ENCODE measurements at places on chromosomes 5 and 9.

- no peak for DNase-seq
Measured at GRCh38 chr5:82991678-82992323, 85.4 kb downstream of the TMEM167A start.

- no peak for DNase-seq
Measured at GRCh38 chr9:69660304-69660703, 11.9 kb downstream of the APBA1 start.

- no peak for DNase-seq
Measured at GRCh38 chr5:168777651-168778050, 198.5 kb upstream of the PANK3 start.

DNA sequence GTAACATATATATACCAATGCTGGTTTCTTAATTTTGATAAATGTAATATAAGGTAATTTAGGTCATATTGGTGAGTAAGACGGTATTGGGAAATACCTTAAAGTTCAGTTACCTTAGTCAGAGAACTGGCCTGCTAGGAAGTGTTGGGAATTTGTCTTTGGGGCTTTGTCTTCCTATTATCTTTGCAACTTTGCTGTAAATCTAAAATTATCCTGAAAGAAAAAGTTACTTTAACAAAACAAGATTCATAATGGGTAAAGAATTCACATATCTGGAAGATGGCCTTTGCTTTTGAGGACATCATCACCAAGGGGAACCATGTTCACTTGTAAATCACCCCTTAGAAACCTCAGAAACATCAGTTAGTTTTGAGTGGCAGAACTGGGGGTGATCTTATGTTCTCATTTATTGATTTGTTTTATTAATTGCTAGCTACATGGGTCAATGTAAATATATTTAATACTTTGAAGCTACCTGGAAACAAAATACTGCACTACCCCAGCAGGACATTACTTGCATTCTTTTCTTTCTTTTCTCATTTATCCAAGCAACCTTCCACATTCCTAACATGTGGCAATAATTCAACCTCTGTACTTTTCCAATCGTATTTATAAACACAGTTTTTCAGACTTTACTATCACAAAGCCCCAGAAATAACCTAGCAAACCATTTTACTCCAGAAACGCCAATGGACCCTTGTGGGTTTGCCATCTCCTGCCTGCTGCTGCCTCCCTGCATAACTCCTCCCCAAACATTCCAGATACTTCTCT, 41.4 kb downstream of the GLIS3 start:
- DNase-seq: no peak

DNA sequence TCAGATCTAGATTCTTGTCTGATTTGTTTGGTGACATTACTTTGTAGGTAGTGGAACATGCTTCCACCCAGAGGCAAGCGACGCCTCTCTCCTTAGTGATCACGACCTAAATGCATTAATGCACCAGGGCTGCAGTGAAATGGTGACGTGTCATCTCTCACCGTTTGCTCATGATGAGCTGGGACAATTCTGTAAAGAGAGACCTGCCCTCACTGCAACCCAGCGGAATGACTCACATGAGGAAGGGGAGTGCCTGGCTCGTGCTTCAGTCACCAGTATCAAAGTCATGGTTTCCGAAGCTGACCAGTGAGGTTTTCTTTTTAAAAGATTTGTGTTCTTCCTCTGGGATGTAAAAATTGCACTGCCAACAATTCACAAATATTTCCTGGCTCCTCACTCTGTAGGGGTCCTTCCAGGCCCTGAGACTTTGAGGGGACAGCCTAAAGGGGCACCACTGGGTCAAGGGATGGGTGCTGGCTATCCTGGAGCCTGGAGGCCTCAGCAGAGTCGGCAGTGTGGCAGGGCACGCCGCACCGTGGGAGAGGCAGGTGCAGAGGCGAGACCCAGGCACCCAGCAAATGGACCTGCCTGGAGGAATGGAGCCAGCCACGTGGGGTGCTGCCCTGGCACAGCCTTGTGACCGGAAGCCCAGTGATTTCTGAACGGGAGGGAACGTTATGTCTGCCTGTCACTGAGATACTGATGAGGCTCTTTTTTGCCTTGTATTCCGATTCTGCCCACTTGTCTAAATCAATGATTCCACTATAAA, 17.3 kb downstream of the QSOX2 start:
- DNase-seq: peak; percentile 41

DNA sequence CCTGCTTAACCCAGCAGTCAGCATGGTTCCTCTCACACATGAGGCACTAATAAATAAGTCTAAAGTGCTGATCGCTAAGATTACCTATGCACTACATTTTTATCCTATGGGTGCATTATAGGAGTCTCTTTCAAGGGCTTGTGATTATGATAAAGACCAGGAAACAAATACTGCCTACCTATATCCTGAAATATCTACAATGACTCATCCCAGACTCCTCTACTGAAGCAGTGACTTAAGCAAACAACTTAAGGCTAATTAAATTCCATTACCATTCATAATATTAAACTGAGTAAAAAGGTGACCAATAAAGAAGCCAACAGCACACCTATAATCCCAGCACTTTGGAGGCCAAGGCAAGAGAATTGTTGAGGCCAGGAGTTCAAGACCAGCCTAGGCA, 338.4 kb downstream of the DNAH5 start:
- no peak for DNase-seq

DNA sequence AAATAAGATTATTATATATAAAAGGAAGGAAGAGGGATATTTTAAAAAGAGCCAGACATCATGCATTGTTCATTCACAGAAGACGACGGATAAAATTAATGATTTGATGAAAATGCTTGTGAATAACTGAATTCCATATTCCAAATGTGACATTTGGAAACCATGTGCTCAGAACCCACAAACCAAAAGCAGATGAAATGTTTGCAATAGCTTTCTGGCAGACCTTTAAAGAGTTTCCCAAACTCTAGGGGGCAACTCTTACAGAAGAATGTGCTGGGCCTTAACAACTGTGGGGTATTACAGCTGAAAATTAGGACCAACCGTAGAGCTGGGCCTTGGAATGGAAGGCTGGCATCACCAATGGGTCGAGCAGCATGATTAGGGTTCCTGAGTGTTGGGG, 471.0 kb downstream of the EFNA5 start:
- no peak for DNase-seq

- no peak for DNase-seq
Measured at GRCh38 chr5:125402787-125403186, 656.3 kb upstream of the ZNF608 start.

GRCh38 chr5:10130881-10131280, 118.8 kb downstream of the ATPSCKMT start:
- no peak for DNase-seq

DNA sequence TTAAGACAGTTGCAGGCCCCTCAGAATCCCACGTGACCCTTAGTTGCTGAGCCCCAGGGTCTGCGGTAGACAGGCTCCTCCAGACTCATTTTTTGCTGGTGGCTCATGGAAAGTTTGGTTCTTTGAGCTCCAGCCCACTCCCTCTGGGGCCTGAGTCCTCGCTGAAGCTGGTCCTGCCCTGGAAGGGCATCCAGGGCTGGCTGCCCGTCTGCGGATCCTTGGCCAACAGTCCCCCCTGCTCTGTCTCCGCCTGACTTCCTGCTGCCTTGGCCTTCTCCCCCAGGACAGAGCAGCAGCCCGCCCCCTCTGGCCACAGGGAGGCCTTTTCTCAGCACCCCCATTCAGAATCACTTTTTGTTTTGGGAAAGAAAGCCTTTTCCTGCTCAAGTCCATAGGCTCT, 24.4 kb downstream of the SLC6A7 start:
- no peak for DNase-seq

Data from stimulated activated CD4-positive, alpha-beta T cell treated with anti-CD3 and anti-CD28 coated beads, Interleukin-15, amount 100 ng/mL, for 24 hours (primary cell).